ENCODE measurements at places on chromosomes 1 and 21.

DNA sequence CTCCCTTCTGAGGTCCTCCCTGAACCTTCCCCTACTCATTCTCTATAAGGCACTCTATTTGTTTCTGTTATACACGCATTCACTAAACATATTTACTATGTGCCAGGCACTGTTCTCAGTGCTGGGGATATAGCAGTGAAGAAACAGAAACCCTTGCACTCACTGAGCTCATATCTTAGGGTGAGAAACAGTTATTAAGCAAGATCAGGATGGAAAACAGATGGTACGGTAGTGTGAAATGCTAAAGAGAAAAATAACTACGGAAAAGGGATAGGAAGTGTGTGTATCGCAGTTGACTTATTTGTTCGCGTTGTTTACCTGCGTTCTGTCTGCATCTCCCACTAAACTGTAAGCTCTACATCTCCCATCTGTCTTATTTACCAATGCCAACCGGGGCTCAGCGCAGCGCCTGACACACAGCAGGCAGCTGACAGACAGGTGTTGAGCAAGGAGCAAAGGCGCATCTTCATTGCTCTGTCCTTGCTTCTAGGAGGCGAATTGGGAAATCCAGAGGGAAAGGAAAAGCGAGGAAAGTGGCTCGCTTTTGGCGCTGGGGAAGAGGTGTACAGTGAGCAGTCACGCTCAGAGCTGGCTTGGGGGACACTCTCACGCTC lies 572 bp downstream of the CYB5RL start:
- no peak for DNase-seq

GRCh38 chr1:29284286-29284960 lies 48.1 kb downstream of the PTPRU start:
- no peak for DNase-seq

GRCh38 chr1:211648980-211649934 lies 26.2 kb downstream of the NEK2 start:
- DNase-seq = no peak

- no peak for DNase-seq
Measured at GRCh38 chr1:151026460-151026859, 9.9 kb upstream of the BNIPL start.

DNA sequence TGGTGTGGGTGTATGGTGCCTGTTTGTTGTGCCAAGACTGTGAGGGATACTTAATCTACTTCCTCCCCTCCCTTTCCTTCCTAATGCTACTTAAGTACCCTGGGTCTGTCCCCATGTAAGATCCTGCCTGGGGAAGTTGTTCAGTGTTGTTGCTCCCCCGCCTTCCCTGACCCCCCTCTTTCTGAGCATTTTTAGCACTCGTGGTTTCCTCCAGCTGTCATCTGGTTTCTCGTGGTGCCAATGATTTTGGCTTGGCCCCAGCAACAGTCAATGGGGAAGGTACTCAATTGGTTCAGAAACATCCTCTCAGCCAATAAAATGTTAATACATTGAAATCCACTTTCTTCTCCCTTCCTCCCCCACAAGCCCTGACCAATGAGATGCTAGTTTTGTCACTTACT lies 8.0 kb upstream of the B4GALT3 start:
- peak; percentile 72 for DNase-seq

GRCh38 chr1:15386164-15386749 lies 23.4 kb upstream of the EFHD2 start:
- no peak for DNase-seq

- DNase-seq = no peak
Measured at GRCh38 chr1:242522304-242522945, 2.1 kb downstream of the PLD5 start.

DNA sequence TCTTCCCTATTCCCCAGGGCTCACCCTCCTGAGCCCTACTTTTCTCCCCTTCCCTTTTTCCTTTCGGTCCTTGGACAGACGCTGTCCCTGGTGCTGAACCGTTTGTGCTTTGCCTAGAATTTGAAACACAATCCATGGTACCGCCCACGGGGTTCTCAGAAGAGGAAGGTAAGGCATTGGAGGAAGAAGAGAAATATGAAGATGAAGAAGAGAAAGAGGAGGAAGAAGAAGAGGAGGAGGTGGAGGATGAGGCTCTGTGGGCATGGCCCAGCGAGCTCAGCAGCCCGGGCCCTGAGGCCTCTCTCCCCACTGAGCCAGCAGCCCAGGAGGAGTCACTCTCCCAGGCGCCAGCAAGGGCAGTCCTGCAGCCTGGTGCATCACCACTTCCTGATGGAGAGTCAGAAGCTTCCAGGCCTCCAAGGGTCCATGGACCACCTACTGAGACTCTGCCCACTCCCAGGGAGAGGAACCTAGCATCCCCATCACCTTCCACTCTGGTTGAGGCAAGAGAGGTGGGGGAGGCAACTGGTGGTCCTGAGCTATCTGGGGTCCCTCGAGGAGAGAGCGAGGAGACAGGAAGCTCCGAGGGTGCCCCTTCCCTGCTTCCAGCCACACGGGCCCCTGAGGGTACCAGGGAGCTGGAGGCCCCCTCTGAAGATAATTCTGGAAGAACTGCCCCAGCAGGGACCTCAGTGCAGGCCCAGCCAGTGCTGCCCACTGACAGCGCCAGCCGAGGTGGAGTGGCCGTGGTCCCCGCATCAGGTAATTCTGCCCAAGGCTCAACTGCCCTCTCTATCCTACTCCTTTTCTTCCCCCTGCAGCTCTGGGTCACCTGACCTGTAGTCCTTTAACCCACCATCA lies 10.4 kb downstream of the BCAN start:
- no peak for DNase-seq

DNA sequence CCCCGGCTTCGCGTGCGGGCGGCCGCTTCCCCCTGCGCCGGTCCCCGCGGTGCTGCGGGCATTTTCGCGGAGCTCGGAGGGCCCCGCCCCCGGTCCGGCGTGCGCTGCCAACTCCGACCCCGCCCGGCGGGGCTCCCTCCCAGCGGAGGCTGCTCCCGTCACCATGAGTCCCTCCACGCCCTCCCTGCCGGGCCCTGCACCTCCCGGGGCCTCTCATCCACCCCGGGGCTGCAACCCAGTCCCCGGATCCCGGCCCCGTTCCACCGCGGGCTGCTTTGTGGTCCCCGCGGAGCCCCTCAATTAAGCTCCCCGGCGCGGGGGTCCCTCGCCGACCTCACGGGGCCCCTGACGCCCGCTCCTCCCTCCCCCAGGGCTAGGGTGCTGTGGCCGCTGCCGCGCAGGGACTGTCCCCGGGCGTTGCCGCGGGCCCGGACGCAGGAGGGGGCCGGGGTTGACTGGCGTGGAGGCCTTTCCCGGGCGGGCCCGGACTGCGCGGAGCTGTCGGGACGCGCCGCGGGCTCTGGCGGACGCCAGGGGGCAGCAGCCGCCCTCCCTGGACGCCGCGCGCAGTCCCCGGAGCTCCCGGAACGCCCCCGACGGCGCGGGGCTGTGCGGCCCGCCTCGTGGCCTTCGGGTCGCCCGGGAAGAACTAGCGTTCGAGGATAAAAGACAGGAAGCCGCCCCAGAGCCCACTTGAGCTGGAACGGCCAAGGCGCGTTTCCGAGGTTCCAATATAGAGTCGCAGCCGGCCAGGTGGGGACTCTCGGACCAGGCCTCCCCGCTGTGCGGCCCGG lies 159.2 kb downstream of the RUNX1 start:
- no peak for DNase-seq

DNA sequence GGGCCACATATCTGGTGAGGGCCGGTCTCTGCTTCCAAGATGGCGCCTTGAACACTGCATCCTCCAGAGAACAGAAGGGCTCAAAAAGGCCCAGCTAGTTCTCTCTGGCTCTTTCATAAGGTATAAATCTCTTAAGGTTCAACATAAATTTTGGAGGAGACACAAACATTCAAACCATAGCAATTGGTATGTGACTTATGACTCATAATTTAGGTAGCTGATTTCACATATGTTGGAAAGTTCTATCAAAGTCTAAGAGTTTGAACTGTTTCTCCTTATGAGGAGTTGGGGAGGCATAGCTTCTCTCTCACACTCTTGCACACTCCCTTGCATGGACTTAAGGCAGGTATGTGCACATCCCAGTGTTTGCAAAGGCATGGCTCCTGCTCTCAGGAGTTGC lies 5.1 kb upstream of the FYB2 start:
- DNase-seq = no peak

GRCh38 chr1:95169548-95169947 lies 52.4 kb downstream of the TLCD4 start:
- no peak for DNase-seq

GRCh38 chr1:111802110-111802509 lies 46.4 kb downstream of the DDX20 start:
- no peak for DNase-seq

GRCh38 chr1:16176653-16177052 lies 20.8 kb upstream of the EPHA2 start:
- no peak for DNase-seq

- no peak for DNase-seq
Measured at GRCh38 chr1:94592571-94592920, 51.0 kb upstream of the F3 start.

DNA sequence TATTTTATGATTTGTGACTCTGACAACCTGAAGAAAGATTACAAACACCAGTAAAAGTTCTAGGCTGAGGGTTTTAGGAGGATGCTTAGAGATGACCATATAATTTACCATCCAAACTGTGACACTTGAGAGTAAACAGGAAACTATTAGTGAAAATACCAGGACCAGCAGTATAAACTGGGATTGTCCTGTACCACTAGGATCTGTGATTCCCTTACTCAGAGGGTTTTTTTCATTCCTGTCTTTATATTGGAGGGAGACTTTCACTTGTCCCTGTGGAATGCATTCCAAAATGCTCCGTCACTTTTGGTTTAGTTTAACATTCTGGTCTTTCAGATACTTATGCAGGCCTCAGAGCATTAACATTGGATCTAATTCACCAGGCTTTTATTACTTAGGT lies 482.9 kb downstream of the PTBP2 start:
- peak; percentile 34 for DNase-seq

GRCh38 chr1:44819608-44820327 lies 11.4 kb downstream of the BTBD19 start:
- peak; percentile 83 for DNase-seq

- DNase-seq = no peak
Measured at GRCh38 chr21:44706706-44707581, 4.4 kb downstream of the TSPEAR start.

GRCh38 chr1:66384258-66384921 lies 149.6 kb upstream of the SGIP1 start:
- no peak for DNase-seq

GRCh38 chr1:160427625-160428024 lies 27.3 kb downstream of the VANGL2 start:
- no peak for DNase-seq

DNA sequence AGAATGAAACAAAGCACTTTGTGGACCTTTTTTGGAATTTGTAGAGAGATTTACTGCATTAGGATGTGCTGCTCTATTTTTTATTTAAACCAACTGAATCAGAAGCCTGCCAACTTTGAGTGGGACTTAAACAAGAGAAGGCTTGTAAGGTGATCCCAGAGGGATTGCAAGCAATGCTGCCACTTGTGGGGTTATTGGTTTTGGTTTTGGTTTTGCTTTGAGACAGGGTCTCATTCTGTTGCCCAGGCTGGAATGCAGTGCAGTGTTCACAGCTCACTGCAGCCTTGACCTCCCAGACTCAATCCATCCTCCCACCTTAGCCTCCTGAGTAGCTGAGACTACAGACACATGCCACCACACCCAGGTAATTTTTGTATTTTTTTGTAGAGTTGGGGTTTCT lies 32.2 kb upstream of the GNG5 start:
- DNase-seq = no peak

GRCh38 chr1:165927169-165927568 lies 99.8 kb downstream of the UCK2 start:
- DNase-seq = no peak

GRCh38 chr1:3886106-3886670 lies 13.9 kb downstream of the C1orf174 start:
- DNase-seq = no peak

GRCh38 chr1:109272831-109273547 lies 10.0 kb downstream of the PSRC1 start:
- DNase-seq = no peak

GRCh38 chr1:166133857-166134256 lies 32.9 kb downstream of the FAM78B start:
- DNase-seq = no peak

- no peak for DNase-seq
Measured at GRCh38 chr1:167714098-167714438, 7.7 kb upstream of the MPZL1 start.

- DNase-seq = no peak
Measured at GRCh38 chr1:168245042-168245441, 19.2 kb downstream of the SFT2D2 start.

- DNase-seq = no peak
Measured at GRCh38 chr1:85502625-85503083, 37.7 kb upstream of the DDAH1 start.

Measured in GM04503 (cell line).